Activated CD4-positive, alpha-beta memory T cell treated with anti-CD3 and anti-CD28 coated beads for 36 hours (primary cell): ENCODE measurements at places on chromosomes 2 and 18.

- no peak for DNase-seq
These were observed 958.8 kb upstream of the NRXN1 start for GRCh38 chr2:51990684-51991083.

DNA sequence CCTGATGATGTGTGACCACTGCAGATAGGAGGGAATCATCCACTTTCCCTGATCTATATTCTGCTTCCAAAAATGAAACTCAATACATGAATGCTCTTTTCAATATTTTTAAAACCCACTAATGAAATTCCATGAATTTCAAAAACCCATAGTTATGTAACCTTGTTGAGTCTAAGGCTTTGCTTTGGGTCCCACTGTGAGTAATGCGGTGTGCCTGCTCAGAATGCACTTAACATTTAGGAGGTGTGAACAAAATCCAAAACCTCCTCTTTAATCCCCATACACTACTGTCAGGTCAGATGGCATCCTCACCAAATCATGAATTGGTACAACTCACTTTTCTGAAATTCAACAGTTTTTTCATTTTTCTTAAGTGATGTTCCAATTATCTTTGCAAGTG lies 50.4 kb downstream of the CCDC93 start:
- DNase-seq, result no peak

DNA sequence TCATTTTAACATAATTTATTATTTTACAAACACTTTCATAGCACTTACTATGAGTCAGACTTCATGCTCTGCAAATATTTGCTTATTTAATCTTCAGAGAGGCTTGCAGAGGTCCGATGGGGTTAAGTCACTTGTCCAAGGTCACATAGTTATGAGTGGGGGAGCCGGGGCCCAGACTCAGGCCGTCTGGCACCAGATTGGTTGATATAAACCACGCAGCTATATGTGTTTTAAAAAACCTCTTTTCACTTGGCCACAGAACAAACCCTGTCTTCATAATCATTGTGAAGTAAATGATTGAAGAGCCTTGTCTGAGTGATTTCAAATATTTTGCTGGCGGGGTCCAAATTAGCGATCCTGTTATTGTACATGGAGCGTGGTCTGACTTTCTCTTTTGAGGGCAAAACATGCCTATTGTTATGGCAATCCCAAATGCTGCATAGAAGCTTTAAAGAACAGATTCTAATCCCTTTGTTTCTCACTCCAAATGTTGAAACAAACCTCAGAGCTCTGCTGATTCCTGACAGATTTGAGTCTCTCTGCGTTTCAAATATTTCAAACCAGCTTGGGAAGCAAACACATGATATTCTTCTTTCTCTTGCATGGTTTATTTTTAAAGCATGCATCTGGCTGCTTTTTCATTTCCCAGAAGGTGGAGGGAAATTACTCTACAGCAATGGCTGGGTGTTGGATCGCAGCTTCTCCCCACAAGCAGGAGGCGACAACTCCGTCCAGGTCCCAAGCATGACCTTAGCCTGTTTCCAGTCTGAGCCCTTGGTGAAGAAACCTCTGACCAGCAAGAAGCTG lies 142.4 kb downstream of the DDX1 start:
- no peak for DNase-seq

GRCh38 chr2:4914551-4914950 lies 777.6 kb upstream of the SOX11 start:
- no peak for DNase-seq

DNA sequence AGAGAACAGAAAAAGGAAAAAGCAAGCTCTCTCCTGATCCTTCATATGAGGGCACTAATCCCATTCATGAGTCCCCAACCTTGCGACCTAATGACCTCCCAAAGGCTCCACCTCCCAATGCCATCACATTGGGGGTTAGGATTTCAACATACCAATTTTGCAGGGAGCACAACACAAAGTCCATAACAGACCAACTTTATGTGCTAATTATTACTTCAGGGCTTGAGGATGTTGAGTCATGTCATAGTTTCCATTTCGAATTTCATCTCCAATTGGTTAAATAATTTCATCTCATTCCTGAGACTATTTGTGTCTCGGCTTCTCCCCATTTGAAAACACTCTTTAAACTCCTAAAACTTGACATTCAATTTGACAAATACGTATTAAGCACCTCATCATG lies 69.9 kb upstream of the KLF7 start:
- no peak for DNase-seq

DNA sequence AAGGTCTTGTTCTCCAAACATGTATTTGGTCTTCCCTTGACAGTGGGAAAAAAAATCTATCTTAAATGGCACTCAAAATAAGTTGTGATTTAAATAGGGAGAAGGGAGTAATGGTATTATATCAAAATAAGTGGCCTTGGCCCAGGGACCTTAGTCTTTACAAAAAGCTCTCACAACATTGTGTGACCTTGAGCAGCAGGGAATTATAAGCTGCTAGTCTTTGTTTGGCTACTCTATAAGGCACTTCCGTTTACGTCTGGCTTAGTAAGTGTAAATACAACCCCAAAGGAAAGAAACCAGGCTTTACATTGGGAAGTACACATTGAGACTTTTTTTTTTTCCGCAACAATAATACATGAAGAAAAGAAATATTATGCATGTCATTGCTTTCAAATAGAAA lies 734.0 kb upstream of the LINC00305 start:
- no peak for DNase-seq

- no peak for DNase-seq
These were observed 233.3 kb downstream of the FHOD3 start for GRCh38 chr18:36530676-36531405.

GRCh38 chr2:68548396-68548795 lies 81.0 kb downstream of the APLF start:
- no peak for DNase-seq

- DNase-seq, result no peak
These were observed 8.4 kb downstream of the RSAD2 start for GRCh38 chr2:6885968-6886367.

DNA sequence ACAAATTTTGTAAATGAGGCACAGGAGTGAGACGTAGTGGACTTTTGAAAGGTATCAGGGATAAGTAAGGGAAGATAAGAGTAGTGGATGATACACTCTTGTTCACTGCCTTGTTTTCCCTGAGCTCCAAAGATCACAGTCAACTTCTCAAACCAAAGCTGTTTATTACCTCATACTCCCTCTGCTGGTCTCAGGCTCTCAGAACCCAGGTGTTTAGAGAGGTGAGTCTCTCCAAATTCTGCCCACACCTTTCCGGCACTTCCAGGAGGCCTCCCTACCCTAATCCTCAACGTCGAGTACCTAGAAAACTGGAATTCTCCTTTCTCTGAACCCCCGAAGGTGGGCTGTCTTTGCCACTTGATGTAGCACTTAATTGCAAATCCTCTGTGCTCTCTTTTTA lies 621.1 kb downstream of the BCL11A start:
- no peak for DNase-seq

- no peak for DNase-seq
These were observed 40.6 kb downstream of the SPC25 start for GRCh38 chr2:168849610-168850009.

- DNase-seq, result no peak
These were observed 3.2 kb upstream of the SERPINE2 start for GRCh38 chr2:224042191-224042696.

GRCh38 chr2:138115666-138116065 lies 151.4 kb downstream of the HNMT start:
- no peak for DNase-seq

- DNase-seq, result no peak
These were observed 356.8 kb downstream of the NR4A2 start for GRCh38 chr2:155975734-155976133.

DNA sequence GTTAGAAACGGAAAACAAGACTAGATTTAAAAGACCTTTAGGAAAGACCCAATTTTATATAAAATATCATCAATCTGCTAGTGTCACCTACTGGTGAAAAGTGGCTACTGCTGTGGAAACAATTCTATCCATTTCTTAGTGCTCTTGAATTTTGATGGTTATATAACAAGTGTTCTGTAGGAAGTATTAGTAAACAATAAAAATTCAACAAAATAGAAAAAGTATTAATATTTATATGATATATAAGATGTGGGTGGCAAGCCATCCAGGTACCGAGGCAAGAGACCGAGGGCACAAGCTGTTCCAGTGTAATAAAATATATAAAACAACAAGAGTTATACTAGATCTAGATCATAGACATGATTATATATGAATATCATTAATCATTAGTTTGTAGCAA lies 6.2 kb upstream of the TMEM87B start:
- no peak for DNase-seq

DNA sequence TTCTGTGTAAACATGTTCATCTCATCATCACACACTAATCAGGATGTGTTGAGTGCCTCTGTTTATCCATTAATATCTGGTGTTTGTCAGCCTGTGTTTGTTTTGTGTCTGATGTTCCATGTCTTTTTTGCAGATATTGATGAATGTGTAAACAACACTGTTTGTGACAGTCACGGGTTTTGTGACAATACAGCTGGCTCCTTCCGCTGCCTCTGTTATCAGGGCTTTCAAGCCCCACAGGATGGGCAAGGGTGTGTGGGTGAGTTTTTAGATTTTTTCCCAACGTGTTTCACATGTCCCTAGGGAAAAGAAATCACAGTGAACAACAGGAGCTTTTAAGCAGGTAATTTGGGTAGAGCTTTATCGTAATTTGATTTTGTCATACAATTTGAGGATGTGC lies 133.7 kb upstream of the RASGRP3 start:
- no peak for DNase-seq
